ENCODE measurements at places on chromosomes 2 and 18.

- no peak for DNase-seq
Observed at GRCh38 chr2:27400348-27401135, 8.8 kb downstream of the PPM1G start.

GRCh38 chr2:186734957-186735734 is 41.3 kb downstream of the FAM171B start:
- no peak for DNase-seq

DNA sequence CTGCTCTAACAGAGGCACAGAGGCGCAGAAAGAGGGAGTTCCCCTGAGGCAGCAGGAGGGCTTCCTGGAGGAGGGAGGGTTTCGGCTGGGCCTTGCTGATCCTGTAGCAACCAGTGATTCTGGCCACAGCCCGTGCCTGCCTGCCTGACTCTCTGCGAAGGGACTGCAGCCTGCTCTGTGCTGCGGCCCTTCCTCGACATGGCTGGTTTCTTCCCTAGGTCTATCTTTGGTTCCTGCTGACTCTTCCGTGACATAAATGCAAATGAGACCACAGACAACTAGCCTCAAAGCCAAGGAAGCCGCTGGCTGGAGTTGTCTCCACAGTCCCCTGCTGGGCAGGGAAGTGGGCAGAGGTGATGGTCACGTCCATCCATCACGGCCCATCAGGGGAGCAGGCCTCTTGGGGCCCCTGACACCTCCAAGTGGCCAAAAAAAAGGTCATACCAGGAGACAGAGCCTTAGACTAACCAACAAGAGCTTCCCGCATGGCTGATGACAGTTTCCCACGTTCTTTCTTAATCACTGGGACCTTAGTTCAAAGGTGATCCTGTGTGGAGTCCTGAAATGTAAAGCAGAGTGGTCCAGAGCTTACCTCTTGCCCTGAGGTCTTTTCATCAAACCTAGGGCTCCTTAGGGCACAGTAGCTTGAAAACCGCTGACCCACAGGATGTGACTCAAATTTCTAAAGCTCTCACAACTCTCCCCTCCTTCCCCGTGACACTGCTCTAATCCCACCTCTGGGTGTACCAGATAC is 55.3 kb downstream of the HS1BP3 start:
- peak; percentile 10 for DNase-seq

DNA sequence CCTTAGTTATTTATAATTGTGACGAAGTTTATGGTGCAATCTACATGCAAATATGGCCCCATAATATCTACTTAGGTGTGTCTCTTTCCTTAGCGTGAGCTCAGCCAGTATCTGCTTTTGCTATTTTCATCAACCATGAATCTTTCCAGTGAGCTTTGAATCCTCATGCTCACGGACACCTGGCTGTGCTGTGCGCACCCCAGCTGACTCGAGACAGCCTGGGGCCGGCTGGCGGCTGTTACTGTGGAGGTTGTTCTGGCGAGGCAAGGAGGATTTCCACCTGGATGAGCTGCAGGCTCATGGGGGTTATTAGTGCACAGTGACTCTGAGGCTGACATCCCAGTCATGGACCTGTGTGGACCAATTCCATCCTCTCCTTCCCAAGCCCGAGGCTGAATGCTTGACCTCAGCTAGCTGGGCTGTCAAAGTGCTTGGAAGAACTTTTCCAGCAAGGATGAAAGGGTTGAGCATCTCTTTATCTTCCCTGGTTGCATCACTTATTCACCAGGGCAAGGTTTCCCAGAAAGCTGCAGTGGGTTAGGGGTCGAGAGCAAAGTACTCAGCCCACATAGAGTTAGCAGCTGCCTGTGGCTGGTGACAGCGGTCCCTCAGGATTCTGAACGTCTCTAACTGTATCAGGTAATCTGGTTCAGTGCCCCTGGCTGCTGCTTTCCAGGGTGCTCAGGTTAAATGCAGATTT is 141.7 kb downstream of the ARL4C start:
- no peak for DNase-seq
